ENCODE measurements at places on chromosomes 4 and X.

DNA sequence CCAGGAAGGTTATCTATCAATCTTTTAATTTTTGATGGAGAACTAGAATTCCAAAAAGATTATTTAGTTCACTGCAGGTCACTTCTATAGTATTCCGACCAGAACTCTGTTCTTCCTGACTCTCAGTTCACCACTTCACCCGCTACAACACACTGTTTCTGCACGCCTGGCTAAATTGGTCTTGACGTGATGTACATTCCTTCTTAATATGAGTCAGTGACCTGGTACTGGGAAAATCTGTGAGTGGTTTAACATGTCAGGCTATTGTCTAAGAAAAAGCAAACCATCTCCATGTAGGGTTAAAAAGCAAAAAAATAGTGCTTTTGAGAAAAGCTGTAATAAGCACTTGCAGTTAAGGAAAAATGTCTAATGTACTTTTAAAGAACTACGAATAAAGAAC is 120.4 kb downstream of the NDST3 start:
- peak; percentile 84 for DNase-seq

DNA sequence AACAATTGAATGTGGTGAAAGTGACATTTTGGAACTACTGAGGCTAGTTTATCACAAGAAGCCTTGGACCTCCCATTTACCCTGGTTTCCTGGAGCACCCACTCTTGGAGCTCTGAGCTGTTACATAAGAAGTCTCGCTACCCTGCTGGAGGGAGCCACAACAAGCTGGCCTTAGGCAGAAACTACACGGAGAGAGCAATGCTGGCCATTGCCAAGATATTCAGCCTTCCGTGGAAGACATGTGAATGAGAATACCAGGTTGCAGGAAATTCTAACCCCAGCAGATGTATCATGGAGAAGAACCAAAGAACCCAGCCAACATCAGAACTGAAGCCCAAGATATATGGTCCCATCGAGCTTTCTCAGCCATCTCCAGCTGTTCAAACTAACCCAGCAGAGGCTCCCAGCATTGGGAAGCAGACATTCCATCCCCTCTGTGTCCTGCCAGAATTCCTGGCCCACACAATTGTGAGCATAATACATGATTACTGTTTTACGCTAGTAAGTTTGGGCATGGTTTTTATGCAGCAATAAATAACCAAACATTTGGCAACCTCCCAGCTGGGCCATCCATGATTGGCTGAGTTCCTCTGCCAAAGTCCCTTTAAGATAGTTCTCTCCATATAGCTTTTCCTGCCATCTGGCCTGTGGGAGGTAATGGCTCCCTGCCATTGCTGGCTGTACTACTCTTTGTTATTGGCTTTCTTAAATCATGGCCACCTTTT is 17.9 kb upstream of the PDE5A start:
- no peak for DNase-seq

DNA sequence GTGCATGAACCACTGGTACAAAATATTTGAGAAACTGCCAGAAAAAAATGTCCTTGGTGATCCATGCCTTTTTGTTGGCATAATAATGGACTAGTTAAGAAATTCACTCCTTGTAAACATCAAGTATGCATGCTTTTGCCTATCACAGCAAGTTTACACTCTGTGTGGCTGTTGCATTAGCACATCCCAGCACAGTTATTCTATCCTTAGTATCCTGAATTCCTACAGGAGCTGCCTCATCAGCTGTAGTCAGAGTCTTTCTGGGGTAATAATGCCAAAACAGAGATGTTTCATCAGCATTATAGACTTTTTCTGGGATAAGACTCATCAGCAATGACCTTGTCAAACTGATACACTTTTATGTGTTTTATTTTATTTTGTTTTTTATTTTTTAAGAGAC is 82.8 kb downstream of the CHIC2 start:
- no peak for DNase-seq

- no peak for DNase-seq
Observed at GRCh38 chr4:24056289-24056688, 166.4 kb upstream of the PPARGC1A start.

GRCh38 chr4:158859661-158860060 is 90.8 kb downstream of the FNIP2 start:
- no peak for DNase-seq

DNA sequence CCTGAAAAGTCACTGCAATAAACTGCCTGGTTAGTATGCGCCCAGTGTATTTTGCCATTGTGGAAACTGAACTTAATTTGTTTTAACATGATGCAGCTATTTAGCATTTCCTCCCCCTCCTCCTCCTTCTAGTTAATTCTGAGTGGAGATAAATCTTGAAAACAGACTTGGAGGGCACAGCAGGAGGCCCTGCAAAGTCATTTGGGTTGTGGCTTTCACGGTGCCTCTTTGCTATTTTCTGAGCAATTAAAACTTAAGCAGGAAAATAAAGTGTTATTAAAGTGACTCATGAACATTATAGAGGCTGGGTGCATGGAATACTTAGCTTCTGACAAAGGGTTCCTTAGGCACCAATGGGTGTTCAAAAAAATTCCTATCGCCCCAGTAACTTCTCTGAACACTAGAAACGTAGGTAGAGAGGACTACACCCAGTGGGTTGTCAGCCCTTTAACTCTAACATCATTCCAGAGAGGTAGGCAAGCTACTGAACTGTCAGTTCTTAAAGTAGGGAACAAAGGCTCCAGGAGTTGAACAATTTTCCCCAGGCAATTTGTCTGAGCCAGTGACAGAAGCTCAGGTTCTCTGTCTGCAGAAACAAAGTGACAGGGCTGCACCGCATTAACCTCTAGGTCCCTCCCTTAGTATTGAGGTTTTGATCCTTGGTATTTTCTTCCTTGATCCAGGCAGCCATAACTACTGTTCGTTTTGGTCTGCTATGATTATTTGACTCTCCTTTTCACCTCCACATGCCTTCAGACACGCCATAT is 158.3 kb upstream of the KIT start:
- peak; percentile 10 for DNase-seq

- no peak for DNase-seq
Observed at GRCh38 chr4:25454476-25454875, 77.4 kb downstream of the ANAPC4 start.

- DNase-seq = no peak
Observed at GRCh38 chr4:14749910-14750309, 252.4 kb upstream of the CPEB2 start.

DNA sequence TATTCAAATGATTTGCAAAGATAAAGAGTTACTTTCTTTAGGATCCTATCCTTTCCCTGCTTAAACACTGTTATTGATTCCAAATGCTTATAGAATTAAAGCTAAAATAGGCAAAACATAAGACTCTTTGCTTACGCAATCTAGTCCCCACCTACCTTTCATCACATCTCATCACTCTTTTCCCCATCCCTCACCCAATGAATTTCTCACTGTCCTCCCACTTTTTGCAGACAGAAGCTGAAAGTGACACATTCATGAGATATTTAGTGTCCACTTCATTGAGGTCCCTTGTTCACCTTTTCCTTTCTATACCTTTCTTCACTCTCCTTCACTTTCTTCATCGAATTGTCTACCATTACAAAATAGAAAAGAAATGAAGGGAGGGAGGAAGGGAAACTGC is 424 bp downstream of the SATL1 start:
- DNase-seq = no peak
